LNCaP clone FGC (cell line): ENCODE measurements at places on chromosomes 5 and 9.
A peak's percentile ranks its signal among the peaks of the same experiment; 100 is the strongest.

DNA sequence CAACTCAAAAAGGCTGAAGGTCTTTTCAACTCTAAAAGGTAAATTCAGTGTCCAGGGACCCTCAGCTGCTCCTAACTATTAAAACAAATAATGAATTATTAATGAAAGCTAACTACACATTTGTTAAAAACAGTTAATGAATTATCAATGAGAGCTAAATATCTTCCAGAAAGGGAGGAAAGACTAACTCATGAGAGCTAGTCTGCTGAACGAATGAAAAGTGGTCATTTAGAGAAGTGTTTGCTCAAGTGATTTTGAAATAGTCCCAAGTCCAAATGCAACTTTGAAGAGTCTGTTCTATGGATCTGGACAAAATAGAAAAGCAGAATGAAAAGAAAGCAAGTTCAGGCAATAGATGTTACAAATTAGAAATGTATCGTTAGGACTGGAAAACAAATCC is 133.9 kb upstream of the SPEF2 start:
- DNase-seq, result no peak

DNA sequence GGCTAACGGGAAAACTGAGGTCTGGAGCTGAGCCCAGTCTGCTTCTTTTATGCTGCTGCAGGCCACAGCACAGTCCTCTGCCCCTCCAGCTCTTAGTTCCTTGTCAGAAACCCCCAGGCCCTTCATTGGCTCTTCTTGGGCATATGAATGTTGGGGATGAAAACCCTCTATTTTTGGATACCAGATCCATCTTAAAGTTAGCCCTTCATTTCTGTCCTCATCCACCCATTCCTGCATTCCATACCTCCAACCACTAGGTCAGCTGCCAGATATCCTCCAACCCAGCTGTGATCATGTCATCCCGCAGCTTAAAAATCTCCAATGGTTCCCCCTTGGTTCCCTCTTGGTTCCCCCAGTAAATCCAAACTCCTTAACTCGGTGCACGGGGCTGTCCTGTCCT is 1.8 kb upstream of the SLC25A51 start:
- no peak for DNase-seq

DNA sequence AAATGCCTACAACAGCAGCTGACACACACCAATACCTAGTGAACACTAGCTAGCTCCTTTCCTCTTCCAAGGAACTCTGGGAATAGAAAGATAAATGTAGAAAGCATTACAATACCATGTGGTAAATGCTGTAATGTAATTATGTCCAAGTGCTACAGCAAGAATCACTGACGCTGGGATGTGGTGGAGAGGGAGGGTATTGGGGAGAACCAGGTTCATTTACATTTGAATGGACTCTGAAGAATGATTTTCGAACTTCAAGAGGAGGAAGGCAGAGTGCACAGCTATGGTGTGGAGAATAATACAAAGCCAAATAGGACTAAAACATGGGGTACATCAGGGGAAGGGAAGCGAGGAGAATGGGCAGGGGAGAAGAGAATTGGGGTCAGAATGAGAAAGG is 158.0 kb downstream of the CDK5RAP2 start:
- no peak for DNase-seq

- DNase-seq, result no peak
Observed at GRCh38 chr5:111639912-111640311, 117.1 kb downstream of the NREP start.

DNA sequence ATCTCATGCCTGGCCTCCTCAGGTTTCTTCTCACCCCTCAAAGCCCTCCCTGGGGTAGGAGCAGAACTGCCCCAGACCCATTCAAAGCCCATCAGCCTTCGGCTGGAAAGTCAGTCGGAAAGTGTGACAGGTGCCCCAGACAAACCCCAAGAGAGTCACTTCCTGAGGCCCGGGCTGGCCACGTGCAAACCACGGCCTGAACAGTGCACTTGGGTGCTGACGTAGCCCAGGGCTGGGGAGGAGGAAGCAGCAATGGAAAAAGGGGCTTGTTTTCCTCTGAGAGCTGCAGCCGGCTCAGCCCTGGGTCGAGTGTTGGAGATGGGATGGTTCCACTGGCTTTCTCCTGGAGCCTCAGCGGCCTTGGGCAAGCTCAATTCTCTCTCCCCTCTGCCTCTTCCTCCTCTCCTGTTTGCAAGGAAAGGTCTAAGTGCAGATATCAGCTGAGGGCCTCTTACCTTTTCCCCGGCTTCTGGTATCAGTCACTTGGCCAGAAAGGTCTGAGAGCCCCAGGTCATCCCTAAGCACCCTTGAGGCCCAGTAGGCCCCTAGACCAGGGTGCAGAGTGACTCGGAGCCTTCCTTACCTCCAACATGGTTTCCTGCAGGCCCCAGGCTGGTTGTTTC is 5.9 kb upstream of the EGR1 start:
- DNase-seq, result no peak

DNA sequence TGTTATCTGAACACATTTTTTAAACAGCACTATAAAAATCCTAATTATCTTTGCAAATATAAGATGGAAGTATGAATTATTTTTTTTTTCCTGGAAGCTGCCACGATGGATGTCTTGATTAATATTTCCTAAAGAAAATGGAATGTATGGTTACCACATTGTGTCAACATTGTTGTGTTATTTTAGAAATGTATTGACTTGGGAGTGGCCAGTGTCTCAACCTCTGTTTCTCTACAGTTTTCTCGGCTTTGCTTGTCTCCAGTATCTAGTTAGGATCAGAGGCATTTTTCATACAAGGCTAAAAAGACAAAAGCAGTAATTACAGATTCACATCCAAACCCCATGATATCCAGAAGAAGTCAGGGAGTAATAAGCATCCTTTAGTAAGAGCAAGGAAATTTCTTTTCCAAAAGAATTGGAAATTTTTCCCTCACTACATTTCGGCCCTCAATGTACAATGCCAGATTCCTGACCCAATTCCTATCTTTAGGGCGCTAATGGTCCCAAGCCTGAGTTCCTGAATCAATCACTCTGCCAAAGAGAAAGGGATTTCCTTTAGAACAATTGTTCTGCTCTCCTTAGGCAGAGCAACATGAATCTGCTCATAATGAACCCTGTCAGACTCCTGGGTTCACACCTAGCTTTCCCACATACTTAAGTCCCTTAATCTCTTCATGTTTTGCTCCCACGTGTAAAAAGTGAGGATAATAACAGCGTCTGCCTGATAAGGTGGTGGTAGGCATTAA is 111.7 kb downstream of the EDIL3 start:
- no peak for DNase-seq

DNA sequence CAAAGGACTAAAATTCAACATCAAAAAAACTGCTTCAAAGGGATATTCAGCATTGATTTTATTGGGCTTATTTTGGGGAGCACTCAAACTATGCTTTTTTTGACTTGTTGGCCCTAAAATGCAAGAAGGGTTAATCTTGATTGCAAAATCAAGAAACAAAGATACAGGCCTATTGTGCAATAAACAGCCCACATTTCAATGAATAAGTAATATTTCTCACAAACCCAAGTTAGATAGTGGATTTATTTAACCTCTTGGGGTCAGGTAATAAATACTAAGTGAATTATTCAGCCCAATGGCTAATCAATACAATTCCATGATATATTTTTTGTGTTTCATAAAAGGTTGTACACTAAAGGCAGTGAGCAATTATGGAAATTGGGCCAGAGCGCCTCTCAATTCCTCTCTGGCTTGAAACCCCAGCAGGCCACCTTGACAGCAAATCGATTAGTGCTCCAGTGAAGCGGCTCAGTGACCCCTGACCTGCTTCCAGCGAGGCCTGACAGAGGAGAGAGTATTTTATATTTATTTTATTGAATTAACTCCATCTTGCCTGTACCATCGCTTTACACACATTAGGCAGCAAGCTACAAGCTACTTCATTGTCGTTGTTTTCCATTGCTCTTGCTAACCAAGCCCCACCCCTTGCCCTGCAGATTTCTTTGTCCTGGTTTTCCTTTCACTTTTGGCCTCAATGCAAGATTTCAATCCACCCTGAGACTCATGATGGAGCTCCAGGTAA is 65.5 kb downstream of the EBF1 start:
- DNase-seq, result no peak

DNA sequence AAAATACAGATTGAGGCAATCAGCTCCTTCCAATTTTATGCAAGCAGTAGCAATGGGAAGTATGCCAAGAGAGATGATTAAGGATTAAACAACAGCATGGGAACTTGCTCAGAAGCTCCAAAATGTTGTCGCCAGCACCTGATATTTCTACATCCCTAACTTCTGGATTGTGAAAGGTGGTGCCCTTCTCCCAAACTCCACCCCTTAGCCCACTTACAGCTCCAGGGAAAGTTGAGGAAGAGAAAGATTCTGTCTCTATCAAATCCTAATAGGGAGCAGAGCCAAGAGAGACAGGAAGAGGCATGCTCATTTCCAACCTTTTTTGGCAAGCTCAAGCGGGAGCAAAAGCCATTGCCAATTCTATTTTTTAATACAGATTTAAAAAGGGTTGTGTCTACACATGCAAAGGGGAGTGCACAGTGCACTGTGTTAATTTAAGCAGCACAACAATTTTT is 92.4 kb upstream of the NR3C1 start:
- no peak for DNase-seq

DNA sequence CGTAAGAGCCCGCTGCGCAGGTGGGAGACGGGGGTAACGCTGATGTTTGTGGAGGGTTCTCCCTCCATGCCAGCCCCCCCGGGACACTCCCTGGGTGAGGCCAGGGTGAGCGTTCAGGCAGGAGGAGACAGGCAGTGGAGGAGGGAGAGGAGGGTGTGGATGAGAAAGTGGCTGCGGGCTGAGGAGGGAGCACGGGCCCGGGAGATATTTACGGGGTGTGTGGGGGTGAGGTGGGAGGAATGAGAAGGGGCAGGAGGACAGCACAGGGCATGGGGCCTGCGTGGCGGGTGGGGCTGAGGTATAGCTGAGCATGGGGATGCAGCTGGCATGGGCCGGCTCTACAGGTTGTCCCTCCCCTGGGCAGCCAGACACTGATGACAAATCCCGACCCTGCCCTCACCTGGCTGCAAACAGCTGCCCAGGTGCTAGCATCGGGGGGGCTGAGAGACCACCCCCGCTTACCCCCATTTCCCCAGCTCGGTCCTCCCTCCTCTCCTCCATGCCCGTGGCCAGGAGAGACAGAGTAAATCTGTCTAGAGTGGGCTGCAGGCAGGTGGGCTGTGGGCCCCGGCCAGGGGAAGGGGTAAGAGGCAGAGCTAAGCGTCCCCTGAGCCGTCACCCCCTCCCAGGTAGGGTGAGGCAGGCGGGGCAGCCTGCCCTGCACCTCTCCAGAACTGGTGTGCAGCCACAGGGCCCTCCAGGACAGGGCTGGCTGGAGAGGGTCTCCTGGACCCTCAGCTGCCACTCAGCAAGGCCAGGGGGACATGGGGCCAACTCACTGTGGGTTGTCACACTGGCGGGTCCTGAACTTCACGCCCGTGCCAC is 79.2 kb downstream of the ZNF354C start:
- no peak for DNase-seq

- DNase-seq, result peak; percentile 22
Observed at GRCh38 chr5:62093976-62094375, 212.0 kb upstream of the KIF2A start.

GRCh38 chr9:122228191-122228567 is 578 bp downstream of the LHX6 start:
- no peak for DNase-seq

GRCh38 chr5:39713250-39713916 is 288.6 kb upstream of the DAB2 start:
- DNase-seq, result peak; percentile 58

DNA sequence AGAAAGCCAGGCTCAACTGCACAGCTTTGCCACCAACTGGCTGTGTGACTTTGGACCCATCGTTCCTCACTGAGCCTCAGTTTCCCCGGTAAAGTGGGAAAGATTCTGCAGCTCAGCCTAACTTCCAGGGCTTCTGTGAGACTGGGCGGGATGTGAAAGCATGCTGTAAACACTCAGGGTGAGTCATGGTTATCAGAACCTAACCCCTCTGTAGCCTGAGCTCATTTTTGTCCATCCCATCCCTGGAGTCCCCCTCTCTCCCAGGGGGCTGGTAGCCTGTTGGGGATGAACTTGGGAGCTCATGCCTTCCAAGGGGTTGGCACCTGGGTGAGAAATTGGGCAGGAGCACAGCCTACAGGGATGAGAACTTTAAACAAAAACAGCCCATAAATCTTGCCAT is 2.3 kb downstream of the CCDC69 start:
- no peak for DNase-seq

DNA sequence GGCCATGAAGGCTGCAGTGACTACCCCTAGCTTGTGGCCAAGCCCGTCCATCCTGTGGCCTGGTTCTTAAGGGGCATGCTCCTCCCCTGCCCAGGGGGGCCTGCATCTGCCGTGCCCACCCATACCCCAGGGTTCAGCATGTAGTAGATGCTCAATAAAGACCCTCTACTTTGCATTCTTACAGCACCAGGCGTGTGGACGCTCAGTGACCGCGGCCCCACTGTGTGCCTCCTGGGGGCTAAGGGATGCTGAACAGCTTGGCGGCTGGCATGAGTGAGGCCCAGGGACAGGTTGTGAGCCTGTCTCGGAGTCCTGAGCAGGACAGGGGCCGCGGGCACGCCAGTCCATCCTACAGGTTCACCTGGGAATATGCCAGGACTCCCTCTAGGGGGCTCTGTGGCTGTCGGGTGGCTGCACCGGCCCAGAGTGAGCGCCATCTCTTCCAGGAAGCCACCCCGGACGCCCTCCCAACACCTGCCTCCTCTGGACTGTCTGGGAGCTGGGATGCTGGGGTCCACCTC is 9.1 kb downstream of the NOTCH1 start:
- no peak for DNase-seq

DNA sequence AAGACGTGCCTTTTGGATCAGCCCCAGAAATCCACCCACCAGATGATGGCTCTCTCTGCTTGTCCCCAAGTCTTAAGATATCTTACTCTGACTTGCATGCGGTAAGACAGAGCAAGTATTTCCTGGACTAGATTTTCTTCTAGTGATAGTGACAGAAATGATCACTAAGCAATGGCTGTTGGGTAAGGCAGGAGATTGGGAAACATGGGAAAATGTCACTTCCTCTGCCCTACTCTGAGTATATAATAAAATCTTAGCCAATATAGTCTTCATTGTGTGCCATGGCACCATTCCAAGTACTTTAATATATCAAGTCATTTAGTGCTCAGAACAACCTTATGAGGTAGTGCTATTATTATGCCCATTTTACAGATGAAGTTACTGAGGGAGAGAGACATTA is 31.0 kb upstream of the GNA14 start:
- DNase-seq, result no peak
